Transverse colon (tissue), 4 donors: ENCODE measurements at places on chromosomes 2 and 18. TPM values are rescaled to one million over a fixed set of nuclear protein-coding genes. Genes with fewer than 3 reads are reported as not detected.

Gene KIAA2012
- not detected for total RNA-seq

GRCh38 chr2:231348704-231349373, 46.7 kb upstream of the B3GNT7 start:
- DNase-seq, result no peak

DNA sequence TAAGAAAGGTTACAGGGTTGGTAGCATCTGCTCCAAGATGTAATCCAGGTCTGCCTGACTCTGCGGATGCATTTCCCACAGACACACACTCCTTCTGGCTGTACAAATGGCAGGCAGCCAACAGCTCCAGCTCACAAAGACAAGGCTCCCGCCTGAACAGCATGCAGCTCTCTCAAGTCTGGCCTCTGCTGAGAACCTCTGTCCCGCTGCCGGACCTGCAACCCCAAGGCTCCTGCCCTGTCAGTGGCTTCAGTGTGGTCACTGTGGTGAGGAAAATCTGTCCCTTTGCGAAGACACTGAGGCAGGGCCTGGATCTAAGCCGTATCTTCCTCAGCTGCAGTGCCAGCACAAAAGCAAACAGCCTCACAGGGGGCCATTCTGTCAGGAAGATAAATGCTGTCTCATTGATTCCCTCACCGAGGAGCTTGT, 469.3 kb upstream of the MEX3C start:
- DNase-seq, result no peak

- DNase-seq, result no peak
Measured at GRCh38 chr2:38747007-38747424, 4.1 kb downstream of the SRSF7 start.
